Hematopoietic multipotent progenitor cell treated with erythropoietin and hydrocortisone succinate and interleukin-3 and kit ligand, for 17 days (in vitro differentiated cells): ENCODE measurements at places on chromosomes 1 and 21.

DNA sequence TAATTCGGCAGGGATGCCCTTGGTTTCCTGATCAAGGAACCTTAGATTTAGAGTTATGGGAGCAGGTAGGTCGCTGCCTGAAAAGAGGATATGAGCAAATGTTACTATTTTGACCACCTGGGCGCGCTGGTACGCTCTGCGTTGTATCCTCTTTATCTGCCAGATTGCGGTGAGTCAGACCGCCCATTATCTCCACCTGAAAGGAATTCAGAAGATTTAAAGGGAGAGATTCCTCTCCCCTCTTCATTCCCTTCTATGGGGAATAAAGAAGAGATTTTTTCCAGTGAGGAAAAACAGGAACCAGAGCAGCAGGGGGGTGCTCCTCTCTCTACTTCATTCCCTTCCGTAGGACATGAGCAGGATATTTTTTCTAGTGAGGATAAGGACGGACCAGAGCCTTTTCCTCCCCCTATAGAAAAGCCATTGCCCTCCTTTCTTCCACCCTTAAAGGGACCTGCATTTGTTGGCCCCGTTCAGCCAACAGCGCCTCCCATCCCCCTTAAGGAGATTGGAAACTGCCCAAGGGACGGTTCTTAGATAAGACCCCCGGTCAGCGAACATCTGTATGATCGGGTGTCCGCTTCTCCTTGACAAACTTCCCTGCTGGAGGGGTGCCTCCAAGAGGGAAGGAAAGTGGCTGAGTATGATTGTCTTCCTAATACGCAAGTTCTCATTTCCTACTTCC lies 34.1 kb downstream of the CLCA1 start:
- DNase-seq, result no peak

- no peak for DNase-seq
These were observed 51.3 kb upstream of the LRRN2 start for GRCh38 chr1:204736836-204737235.

DNA sequence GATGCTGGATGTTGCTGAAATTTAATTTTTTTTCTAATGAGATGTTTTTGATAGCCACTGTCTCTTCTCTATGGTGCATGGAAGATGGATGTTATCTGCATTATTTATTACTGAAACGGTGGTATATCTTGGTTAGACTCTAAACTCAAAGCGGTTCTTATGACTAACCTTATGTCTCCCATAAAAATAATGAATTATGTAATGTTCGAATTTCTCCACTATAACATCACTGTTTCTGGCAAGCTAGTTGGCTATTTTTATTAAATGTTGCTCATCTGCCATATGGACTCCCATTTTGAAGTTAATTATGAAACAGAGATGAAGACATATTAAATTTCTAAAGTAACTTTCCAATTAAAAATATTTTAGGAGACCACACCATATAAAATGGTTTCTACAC lies 808.6 kb upstream of the ADGRL4 start:
- no peak for DNase-seq

DNA sequence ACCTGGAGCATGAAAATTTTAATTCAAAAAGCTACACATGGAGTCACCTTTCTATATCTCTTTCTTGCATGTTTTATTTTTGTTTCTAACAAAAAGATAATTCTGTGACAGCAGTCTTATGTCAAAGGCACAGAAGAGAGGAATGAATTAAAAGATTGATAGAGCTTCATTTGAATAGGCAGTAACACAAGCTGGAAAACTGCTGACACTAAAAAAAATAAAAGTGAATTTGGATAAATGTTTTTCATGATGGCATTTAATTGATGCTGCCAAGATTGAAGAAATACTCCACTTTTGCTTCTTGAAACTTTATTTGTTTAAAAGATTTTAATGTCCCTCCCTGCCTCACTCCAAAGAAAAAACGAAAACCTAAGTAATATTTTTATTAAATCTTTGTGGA lies 887.4 kb downstream of the PLA2G4A start:
- no peak for DNase-seq
